SK-N-SH (cell line): ENCODE measurements at places on chromosomes 1 and 21. TPM values are rescaled to one million over a fixed set of nuclear protein-coding genes. Genes with fewer than 3 reads are reported as not detected.

OR2L8 gene
- polyA plus RNA-seq, result not detected in 2 replicates

EPHB2 gene
- 18.6 and 25.2 TPM in 2 replicates for polyA plus RNA-seq

- no peak for DNase-seq
Measured at GRCh38 chr1:55427606-55428005, 212.4 kb upstream of the USP24 start.

- DNase-seq, result no peak
Measured at GRCh38 chr1:10936998-10937901, 75.2 kb upstream of the TARDBP start.
